ENCODE measurements at places on chromosomes 1 and 21.

DNA sequence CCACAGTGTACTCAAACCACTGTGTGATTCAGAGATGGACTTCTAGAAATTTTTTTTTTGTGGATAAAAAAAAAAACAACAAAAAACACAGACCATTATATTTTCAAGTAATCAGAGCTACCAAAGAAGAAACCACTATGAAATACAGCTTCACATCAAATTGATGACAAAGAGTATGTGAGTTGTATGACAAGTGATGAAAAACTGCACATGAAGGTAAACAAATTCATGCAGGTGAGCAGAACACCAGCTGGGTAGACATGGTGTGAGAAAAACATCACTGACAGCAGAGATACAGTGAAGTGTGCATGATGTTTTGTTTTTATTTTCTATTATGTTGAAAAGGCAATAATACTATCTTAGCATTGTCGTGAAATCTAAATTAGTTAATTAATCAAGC, 8.0 kb upstream of the PTPRC start:
- DNase-seq: no peak

DNA sequence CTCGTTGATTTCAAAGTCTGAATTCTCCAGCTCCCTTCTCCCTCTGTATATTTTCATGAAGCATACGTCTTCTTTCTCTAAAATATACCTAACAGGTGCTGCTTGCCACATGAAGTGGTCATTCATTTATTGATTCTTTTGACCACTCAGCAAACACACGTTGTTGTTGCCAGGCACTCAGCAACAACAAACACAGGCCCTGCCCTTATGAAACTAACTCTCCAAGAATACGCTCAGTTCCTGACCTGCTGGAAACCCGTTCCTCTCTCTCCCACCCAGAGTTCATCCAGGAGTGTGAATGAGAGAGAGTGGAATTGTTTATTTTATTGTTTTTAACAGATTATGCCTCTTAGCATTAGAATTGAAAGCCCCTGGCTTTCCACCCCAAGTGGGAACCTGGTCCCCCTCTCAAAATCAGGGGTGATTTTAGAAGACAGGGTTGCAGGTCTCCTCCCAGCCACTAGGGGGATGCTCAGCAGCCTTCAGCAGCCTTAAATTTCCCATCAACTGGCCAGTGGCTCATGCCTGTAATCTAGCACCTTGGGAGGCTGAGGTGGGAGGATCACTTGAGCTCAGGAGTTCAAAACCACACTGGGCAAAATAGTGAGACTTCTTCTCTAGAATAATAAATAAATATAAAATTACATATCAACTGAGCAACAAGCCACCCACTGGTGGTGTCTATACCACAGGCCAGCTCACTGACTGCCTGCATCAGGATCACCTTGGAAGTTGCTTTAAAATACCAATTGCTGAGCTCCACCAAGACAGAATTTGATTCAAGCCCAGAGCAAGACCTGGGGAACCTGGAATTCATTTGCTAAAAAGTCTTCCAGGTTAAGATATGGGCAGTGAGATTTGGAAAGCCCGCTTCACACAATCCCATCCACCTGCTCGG, 181.0 kb upstream of the KLHDC7A start:
- no peak for DNase-seq

GRCh38 chr1:36722871-36723270, 240.2 kb upstream of the CSF3R start:
- no peak for DNase-seq

DNA sequence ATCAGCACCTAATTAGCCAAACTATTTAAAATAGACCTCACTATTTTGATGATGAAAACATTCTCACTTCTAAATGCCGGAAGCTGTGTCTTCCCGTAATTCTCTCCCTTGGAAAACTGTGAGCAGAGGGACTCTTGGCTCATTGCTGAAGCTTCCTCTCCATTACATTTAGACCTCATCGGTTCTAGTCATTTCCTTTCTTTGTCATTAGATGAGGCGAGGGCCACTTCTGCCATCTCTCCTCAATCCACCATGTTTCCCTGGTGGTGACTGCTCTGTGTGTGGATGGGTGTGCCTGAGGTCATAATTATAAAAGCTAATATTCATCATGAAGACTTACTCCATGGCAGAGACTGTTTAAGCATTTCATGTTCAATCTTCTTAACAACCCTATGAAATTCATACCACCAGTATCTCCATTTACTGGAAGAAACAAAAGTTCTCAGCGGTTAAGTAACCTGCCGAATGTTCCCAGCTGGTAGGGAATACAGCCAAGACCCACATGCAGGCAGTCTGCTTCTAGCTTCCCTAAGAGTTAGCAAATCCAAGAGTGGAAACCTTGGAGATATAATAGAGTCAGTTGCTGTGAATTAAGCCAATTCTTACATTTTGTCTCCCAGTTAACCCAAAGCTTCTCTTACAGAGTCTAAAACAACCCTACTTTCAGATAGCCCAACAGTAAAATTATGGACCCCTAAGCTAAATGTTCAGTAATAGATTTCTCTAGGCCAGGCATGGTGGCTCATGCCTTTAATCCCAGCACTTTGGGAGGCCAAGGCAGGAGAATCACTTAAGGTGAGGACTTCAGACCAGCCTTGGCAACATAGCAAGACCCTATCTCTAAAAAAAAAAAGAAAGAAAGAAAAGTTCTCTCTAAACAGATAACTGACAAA, 156.2 kb downstream of the ZBTB18 start:
- no peak for DNase-seq

DNA sequence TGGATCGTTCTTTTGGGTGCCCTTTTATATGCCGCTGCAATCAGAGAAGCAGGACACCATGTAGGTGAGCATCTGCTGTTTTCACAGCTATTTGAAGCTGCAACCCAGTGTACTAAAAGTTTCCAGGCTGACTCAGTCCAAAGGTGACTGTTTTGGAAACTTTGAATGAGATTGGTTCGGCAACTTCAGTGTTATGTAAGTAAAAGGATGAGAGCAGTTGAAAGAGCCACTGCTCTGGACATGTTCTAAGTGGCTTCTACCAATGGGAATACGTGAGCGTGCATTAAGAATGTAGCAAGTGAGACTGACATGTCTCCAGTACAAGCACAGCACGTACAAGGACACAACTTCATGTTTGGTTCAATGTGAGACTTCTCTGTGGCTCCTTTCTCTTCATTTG, 55.6 kb downstream of the DDR2 start:
- DNase-seq: no peak

DNA sequence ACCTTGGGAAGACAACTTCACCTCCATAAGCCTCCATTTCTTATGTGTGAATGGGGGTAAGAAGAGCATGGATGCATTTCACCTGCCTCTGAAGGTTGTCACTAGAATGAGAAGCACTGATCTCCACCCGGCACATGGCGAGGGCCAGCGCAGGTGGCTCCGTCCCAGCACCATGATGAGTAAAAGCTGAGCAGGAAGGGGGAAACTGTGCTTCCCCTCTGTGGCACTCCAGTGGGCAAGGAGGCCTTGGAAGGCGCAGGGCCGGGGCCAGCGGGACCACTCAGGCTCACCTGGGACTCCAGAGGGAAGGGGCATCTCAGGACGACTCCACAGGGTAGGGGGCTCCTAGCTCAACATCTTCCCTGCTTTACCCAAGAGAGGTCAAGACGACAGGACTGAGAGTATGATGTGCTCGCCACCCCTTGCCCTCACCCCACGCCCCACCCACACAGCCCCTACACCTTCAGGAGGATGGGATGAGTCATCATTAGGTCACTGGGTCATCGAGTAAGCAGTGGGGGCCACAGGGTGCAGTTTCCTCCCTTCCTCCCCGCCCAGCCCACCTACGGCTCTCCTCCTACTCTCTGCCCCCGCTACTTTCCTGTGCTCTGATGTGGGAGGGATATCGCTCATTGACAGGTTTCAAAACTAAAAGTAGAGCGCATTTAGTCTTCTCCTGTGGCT, 112.1 kb downstream of the HIVEP3 start:
- no peak for DNase-seq

- DNase-seq: peak; percentile 69
Observed at GRCh38 chr1:22349362-22350043, 102.1 kb upstream of the ZBTB40 start.

GRCh38 chr1:66119148-66119547, 326.5 kb downstream of the PDE4B start:
- DNase-seq: no peak

DNA sequence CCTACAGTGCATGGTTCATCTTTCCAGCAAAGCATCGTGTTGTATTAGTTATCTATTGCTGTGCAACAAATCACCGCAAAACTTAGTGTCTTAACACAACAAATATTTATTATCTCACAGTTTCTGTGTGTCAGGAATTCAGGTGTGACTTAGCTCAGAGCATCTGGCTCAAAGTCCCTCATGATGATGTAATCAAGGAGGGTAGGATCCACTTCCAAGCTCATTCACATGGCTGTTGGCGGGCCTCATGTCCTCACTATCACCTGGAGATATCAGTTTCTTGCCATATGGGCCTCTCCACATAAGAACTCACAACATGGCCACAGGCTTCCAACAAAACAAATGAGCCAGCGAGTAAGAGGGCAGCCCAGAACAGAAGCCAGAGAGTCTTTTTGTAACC, 135.6 kb upstream of the GJB5 start:
- no peak for DNase-seq

DNA sequence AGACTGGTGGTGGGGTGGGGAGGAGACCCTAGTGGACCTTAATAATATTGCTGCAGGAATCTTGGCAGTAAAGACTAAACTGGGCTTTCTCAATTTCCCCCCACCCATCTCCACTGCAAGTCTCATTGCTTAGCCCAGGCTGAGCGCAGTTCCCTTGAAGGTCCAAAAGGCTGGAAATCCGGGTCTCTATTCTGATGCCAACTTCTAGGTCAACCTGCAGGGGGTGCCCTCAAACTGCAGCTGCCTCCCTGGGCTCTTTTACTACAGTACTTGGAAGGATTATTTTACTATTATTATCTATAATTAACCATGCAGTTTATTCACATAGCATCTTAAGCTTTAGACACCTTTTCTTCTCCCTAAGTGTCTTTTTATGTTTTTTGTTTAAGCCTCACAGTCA, 85.4 kb upstream of the WARS2 start:
- no peak for DNase-seq

DNA sequence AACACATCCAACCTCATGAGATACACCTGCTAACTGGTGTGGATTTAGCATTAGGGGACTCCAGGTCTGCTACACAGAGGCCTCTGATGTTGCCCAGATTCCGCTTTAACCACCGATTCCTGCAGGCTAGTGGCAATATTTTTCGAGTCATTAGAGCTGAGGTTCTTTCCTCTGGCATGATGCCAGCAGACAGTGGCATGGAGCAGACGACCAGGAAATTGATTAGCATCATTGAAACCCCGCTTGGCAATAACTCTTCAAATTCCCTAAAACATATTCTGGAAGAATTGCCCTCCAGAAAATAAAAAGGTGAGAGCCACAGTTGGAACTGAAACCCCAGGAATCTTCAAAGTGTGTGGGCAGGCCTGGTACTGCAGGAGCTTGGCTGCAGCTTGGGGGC, 28.4 kb upstream of the ETV3 start:
- DNase-seq: peak; percentile 41

GRCh38 chr1:3067671-3068563, 1.1 kb upstream of the PRDM16 start:
- DNase-seq: no peak

- no peak for DNase-seq
Observed at GRCh38 chr1:150066838-150067183, 765 bp upstream of the VPS45 start.

GRCh38 chr1:157193219-157193618, 55.0 kb upstream of the ETV3 start:
- DNase-seq: peak; percentile 23

GRCh38 chr1:209620487-209620884, 31.7 kb downstream of the LAMB3 start:
- peak; percentile 77 for DNase-seq

DNA sequence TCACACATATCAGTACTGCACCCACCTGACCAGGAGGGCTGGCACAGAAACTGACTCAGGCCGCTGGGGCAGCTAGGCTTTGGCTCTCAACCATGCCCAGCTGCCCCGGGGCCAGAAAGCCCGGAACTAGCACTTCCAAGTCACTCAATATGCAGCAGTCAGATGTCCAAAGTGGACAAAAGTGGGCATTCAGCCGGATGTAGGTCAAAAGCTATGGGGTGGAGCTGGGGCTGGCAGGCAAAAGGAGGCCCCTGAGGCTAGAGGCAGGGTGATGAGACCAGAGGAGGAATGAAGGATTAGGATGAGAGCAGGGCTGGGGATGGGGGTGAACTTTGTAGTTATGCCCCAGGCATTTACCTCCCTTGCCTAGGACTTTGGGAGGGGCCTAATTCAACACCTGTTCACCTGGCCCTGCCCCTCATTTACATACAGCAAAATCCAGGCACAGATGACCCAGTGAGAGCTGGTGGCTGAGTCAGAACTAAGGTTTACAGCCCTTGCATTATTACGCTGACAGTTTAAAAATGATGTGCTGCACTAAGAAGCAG, 30.7 kb upstream of the EDN2 start:
- no peak for DNase-seq

DNA sequence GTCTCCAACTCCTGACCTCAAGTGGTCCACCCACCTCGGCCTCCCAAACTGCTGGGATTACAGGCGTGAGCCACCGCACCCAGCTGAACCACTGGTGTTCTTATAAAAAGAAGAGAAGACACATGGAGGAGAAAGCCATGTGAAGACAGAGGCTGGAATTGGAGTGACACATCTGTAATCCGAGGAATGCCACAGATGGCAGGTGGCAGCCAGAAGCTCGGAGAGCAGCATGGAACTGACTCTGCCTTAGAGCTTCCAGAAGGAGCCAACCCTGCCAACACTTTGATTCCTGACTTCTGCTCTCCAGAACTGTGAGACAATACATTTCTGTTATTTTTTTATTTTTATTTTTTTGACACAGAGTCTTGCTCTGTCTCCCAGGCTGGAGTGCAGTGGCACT, 59.0 kb upstream of the ATP2B4 start:
- no peak for DNase-seq

GRCh38 chr1:36157973-36158826, 2.2 kb downstream of the MAP7D1 start:
- DNase-seq: no peak

DNA sequence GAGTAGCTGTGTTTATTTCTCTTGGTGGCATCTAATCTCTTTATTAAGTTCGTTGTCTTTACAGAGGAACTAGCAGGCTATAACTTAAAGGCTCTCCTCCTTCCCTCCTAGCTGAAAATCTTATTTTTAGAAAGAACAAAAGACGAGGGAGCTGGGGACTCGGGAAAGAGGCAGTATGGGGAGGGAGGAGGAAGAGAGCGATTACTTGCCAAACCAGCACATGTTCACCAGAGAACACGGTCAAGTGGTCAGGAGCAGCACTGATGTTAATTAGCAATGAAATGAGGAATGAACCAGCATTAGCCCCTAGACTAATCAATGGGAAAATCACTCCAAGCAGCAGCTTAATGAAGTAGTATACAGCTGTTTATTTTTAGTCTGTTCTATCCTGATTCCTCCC, 171.3 kb upstream of the ESRRG start:
- no peak for DNase-seq

- DNase-seq: no peak
Observed at GRCh38 chr1:150525348-150525747, 9.8 kb downstream of the FALEC start.

- DNase-seq: peak; percentile 20
Observed at GRCh38 chr1:189708674-189709073, 769.0 kb downstream of the BRINP3 start.
